ENCODE measurements at places on chromosomes 6 and 20.

DNA sequence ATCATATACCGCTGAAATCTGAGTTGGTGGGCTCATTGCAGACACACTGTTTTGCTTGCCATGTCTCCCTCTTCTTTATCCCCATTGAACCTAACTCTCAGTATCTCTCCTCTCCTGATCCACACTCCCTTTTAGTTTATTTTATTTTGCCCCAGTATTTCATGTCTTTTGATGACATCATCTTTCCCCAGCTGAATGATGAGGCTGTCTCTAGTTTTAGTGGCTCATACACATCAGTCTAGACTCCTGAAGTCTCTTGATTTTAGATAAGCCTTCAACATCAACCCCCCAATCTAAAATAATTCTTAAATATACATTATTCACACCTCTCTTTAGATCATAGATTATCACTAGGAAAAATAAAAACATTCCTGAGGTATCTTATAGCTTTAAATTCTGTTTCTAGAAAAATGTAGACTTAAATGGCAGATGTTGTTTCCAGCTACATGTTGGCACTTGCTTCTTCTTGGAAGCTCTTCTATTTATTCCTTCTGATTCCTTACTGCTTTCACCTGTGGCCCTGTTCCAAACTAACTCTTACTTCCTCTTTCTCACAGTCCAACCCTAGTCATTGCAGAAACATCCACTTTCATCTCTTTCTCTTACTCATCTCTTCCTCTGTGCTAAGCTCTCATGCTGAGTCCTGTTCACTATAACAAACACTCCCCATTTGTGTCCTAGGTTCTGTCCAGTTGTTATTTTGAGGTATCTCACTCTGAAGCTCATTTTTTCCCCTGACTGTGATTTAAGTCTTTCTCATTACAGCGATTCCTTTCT lies 191.9 kb upstream of the SLC35B3 start:
- no peak for DNase-seq

DNA sequence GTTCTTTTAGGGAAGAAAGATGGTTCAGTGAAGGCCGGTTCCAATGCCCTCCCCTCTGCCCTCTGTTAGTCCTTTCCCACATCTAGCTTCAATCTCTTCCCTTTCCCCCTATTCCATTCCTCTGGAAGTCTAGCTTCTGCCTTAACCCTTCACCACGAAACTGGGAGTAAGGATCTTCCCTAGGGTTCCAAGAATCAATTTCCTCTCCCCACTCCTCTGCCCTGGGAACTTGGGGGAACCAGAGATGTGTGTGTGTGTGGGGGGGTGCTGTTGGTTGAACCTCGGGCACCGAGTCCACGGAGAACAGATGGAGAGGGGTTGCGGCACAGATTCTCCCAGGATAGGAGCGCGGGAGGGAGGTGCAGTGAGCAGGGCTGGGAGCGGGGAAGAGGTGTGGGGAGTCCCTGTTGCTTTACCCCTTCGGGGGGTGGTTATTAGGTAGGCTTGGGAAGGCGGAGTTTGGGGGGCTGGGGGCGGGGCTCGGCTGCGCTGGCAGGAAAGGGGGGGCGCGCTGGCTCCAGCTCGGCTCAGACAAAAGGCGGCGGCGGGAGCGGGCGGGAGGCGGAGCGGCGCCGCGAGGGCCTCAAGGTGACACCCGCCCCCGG lies at the start of gene TMEM151B:
Gene TMEM151B (plus strand): TSS at position 530 of the 605 bp plus-strand sequence. CDS start 293 bp downstream, outside the sequence.
- no peak for DNase-seq

GRCh38 chr6:69973763-69974162 lies 107.4 kb downstream of the COL19A1 start:
- DNase-seq = no peak

- DNase-seq = no peak
These were observed 96.6 kb downstream of the SULF2 start for GRCh38 chr20:47688385-47689381.

DNA sequence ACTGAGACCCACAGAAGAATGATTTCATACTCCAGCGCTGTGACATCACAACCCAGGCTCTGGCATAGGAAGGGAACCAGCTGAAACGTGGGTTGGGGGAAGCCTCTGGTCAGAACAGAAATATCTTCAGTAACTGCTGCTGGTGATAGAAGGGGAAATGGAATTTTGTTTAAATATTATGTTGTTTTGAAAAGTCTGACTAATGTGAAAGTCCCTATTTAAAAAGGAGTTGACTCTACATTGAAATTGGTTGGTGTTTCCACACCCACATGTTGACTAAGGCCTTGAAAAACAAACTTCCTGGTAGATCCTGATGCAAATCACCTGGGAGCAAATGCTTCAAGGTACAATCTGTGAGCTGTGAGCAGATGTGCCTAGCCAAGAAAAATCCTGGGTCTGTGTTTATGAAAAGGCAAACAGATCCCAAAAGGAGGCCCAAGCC lies 24.5 kb upstream of the TCP11 start:
- DNase-seq = no peak

DNA sequence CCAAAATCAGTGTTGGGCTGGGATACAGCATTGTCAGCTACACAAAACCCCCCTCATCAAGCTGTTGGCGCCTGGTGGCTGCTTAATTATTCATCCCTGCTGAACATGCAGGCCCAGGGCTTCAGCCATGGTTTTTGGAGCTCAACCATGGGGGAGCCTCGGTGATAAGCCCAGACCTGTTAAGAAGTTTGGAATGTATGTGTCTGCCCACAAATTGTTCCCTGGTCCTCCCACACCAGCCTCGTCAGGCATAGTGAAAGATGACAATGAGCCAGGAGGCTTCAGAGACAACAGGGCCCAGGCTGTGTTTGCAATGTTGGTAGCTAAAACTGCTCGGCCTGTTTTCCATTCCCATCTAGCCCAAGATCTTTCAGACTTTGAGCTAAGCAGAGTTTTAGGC lies 34.8 kb upstream of the SIRPA start:
- no peak for DNase-seq

- DNase-seq = peak; percentile 24
These were observed 516 bp downstream of the GTPBP2 start for GRCh38 chr6:43628393-43629103.

DNA sequence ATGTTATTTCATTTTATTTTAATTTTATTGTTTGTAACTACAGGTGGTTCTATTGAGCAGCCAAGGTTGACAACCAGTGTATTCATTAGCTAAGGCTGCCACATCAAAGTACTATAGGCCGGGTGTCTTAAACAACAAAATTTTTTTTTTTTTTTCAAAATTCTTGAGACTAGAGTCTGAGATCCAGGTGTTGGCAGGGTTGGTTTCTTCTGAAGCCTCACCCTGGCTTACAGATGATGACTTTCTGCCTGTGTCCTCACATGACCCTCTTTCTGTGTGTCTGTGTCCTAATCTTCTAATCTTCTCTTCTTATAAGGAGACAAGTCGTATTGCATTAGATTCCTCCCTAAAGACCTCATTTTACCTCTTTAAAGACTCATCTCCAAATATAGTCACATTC lies 208.4 kb downstream of the MANEA start:
- no peak for DNase-seq
